ENCODE measurements at places on chromosomes 12 and 14. TPM values are rescaled to one million over a fixed set of nuclear protein-coding genes. Genes with fewer than 3 reads are reported as not detected.

GRCh38 chr12:64840949-64841717 is 16.7 kb downstream of the TBC1D30 start:
- DNase-seq = no peak
- H3K27ac ChIP-seq = no peak overlapping the region
- H3K4me1 ChIP-seq = no peaks in the 10 kb centered on the region
- no peaks in the 10 kb centered on the region for H3K36me3 ChIP-seq

DNA sequence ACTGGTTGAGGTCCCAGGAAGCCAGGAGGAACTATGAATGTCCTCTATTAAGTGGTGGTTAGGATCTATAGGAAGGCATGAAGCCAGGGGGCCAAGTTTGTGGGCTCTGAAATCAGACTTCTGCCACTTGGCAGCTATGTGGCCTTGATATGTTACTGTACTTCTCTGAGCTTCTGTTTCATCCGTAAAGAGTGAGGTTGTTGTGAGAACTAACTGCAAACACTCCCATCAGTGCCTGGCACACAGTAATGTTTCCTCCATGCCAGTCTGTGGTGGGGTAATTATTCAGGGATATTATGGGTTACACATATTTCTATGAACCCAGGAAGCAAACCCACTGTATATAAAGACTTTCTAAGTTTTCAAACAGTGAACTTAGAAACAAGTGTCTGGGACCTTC is 57.4 kb downstream of the PLXNC1 start:
- no peak overlapping the region for H3K4me3 ChIP-seq
- H3K4me1 ChIP-seq = peaks cover 16% of the 10 kb centered on the region
- no peak overlapping the region for H3K27ac ChIP-seq
- no peak for DNase-seq

CCDC196 gene
- total RNA-seq = not detected

MYO1A gene
- total RNA-seq = 0.53 TPM

DNA sequence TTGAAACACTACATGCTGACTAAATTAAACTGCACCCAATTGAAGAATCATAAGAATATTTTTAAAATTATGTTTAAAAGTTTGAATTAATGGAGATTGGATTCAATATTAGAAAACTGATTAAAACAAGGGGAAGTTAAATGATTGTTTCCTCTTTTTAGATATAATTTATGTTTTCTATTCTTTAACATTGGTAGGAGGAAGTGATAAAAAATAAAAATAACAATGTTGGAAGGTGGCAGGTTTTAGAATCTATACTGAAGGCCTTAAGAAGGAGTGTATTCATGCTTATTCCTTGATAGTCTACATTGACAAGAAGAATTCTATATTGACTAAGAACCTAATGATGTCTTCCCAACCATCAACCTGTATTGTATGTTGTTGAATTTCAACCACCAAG is 168.1 kb downstream of the PDZRN4 start:
- no peaks in the 10 kb centered on the region for H3K4me1 ChIP-seq
- DNase-seq = no peak
- H3K36me3 ChIP-seq = no peaks in the 10 kb centered on the region
- no peak overlapping the region for H3K4me3 ChIP-seq
- no peak overlapping the region for H3K27ac ChIP-seq
- H3K27me3 ChIP-seq = no peaks in the 10 kb centered on the region

GPR135 gene
- total RNA-seq = 6.0 TPM

- H3K27me3 ChIP-seq = no peaks in the 10 kb centered on the region
- no peaks in the 10 kb centered on the region for H3K36me3 ChIP-seq
- DNase-seq = no peak
Measured at GRCh38 chr12:83642205-83642604, 955.5 kb downstream of the TMTC2 start.

DNA sequence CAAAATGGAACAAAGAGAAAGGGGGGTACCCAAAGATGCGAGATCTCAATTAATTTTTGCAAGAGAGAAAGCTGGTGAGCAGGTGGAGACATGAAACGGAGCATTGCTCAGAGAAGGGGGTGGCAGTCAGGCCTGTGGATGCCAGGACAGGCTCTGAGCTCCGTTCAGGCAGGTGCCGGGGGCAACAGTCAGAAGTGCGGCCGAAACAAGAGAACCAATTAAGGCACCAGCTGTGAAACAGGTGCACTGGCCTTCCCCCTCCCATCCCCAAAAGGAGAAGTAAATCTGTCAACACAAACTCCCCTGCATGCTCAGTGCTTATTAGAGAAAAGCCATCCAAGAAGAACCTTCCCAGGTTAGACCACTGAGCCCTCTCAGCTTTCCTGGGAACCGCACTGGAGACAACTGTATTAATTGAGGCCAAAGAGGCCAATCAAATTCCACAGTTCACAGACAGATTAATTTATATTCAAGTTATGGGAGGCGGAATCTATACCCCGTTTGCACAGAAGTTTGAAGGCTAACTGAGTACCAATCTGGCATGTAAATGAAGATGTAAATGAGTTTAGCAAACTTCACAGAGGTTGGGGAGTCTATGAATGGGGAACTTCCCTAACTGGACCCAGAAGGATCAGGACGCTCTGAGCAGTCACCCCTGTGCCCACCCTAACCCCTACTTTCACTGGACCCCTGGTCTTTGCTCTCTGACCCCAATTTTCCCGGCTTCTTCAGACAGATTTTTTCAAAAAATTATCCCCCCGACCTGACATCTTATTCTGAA is 20.9 kb downstream of the OAS2 start:
- no peaks in the 10 kb centered on the region for H3K27me3 ChIP-seq
- DNase-seq = no peak
- no peak overlapping the region for H3K4me3 ChIP-seq
- no peak overlapping the region for H3K27ac ChIP-seq
- H3K36me3 ChIP-seq = no peaks in the 10 kb centered on the region

DNA sequence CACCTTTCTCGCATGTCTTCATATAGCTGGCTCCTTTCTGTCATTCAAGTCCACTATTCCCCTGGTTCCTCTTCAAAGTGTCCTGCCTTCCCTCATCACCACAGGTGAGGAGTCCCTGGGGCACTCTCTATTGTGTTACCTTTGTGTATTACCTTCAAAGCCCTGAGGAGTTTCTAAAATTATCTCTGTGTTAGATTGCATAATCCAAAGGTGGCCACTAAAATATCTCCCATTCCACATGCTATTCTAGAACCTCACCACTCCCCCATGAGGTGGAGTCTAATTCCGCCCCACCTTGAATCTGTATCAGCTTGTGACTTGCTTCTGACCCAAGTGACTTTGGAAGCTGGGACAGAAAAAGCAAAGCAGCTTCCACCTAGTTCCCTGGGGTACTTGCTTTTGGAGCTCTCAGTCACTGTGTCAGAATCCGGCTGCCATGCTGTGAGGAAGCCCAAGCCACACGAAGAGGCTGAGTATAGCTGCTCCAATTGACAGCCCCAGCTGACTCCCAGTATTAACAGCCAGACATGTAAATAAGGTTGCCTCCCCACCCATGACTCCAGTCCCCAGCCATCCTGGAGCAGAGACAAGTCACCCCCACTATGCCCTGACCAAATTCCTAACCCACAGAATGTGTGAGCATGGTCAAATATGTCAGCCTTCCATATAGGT is 6.8 kb downstream of the HRK start:
- DNase-seq = no peak
- no peaks in the 10 kb centered on the region for H3K4me1 ChIP-seq
- H3K27ac ChIP-seq = no peak overlapping the region
- H3K4me3 ChIP-seq = no peak overlapping the region
- peaks cover 23% of the 10 kb centered on the region for H3K27me3 ChIP-seq
- no peaks in the 10 kb centered on the region for H3K36me3 ChIP-seq

Measured in adrenal gland (tissue), 19 donors.